Naive thymus-derived CD4-positive, alpha-beta T cell (primary cell): ENCODE measurements at places on chromosomes 4 and X. TPM values are rescaled to one million over a fixed set of nuclear protein-coding genes. Genes with fewer than 3 reads are reported as not detected.

DNA sequence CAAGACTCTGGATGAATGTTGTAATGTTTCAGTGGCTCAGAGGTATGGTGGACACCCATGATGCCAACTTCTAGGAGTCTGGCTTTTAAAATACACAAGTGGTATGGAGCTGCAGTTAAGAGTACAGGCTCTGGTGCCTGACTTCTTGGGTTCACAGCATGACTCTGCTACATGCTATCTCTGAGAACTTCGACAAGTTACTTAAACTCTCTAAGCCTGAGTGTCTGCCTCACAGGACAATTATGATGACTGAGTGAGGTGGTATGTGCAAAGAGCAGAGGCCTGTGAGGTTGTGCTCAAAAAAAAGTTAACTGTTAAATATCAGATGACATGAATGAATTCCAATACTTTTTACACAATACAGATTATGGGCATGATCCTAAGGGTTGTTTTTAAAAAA is 90.9 kb upstream of the SRD5A3 start:
- no peak for DNase-seq

GRCh38 chrX:82081027-82081426 is 879.1 kb downstream of the SH3BGRL start:
- DNase-seq = no peak

GRCh38 chr4:94939791-94940519 is 182.2 kb downstream of the BMPR1B start:
- DNase-seq = no peak

Gene F8A3
- 18.7 TPM for total RNA-seq

Gene PDHA1
- 119 TPM for total RNA-seq
